ENCODE measurements at places on chromosomes 7 and 10. TPM values are rescaled to one million over a fixed set of nuclear protein-coding genes. Genes with fewer than 3 reads are reported as not detected.

Gene KCNIP2
- 1.2 TPM for total RNA-seq

Gene CTTNBP2
- total RNA-seq = 1.1 TPM

Gene LIPM
- not detected for total RNA-seq

Gene SPDYE5
- total RNA-seq = not detected

Gene RBM17
- total RNA-seq = 29.0 TPM

Gene AGBL3
- 0.73 TPM for total RNA-seq

Gene PDIA4
- 226 TPM for total RNA-seq

Gene CYP2E1
- total RNA-seq = under 0.01 TPM

Gene ITGB8
- 11.8 TPM for total RNA-seq

Gene NEUROG3
- not detected for total RNA-seq

Gene PRSS37
- total RNA-seq = not detected

Gene ACBD7
- 0.37 TPM for total RNA-seq

Gene LARP4B
- 59.4 TPM for total RNA-seq

Gene ZNF394
- 27.2 TPM for total RNA-seq

Gene TRIM50
- not detected for total RNA-seq

Gene CLRN3
- total RNA-seq = not detected

Gene PIP
- not detected for total RNA-seq

Gene GRM3
- total RNA-seq = not detected

Gene DLX6
- total RNA-seq = not detected

Gene DNAJC2
- total RNA-seq = 23.9 TPM

Gene AS3MT
- total RNA-seq = 1.2 TPM

Gene ADCY1
- 1.1 TPM for total RNA-seq

Gene SNCG
- total RNA-seq = 9.2 TPM

Gene NPFFR1
- total RNA-seq = not detected

Gene CDK1
- 50.6 TPM for total RNA-seq

Gene BLOC1S2
- 44.8 TPM for total RNA-seq

Gene PON1
- not detected for total RNA-seq

Data from subcutaneous preadipocyte (primary cell).